ENCODE measurements at places on chromosomes 2 and 18. TPM values are rescaled to one million over a fixed set of nuclear protein-coding genes. Genes with fewer than 3 reads are reported as not detected.
A peak's percentile ranks its signal among the peaks of the same experiment; 100 is the strongest.

GRCh38 chr18:27447451-27447881 lies 262.4 kb upstream of the CHST9 start:
- no peak overlapping the region for H3K27ac ChIP-seq
- DNase-seq = no peak
- H3K36me3 ChIP-seq = no peaks in the 10 kb centered on the region
- no peak overlapping the region for H3K4me3 ChIP-seq
- no peaks in the 10 kb centered on the region for H3K27me3 ChIP-seq
- H3K4me1 ChIP-seq = no peaks in the 10 kb centered on the region

GRCh38 chr2:205161156-205161839 lies 521.0 kb upstream of the NRP2 start:
- no peaks in the 10 kb centered on the region for H3K27me3 ChIP-seq
- H3K27ac ChIP-seq = no peak overlapping the region
- no peaks in the 10 kb centered on the region for H3K4me1 ChIP-seq

Gene CHRNA1
- not detected for total RNA-seq

- DNase-seq = no peak
- peak overlapping the region; percentile 66 for H3K27ac ChIP-seq
- no peak overlapping the region for H3K4me3 ChIP-seq
- peaks cover 64% of the 10 kb centered on the region for H3K36me3 ChIP-seq
Observed at GRCh38 chr2:47039913-47040562, 115.1 kb downstream of the STPG4 start.

DNA sequence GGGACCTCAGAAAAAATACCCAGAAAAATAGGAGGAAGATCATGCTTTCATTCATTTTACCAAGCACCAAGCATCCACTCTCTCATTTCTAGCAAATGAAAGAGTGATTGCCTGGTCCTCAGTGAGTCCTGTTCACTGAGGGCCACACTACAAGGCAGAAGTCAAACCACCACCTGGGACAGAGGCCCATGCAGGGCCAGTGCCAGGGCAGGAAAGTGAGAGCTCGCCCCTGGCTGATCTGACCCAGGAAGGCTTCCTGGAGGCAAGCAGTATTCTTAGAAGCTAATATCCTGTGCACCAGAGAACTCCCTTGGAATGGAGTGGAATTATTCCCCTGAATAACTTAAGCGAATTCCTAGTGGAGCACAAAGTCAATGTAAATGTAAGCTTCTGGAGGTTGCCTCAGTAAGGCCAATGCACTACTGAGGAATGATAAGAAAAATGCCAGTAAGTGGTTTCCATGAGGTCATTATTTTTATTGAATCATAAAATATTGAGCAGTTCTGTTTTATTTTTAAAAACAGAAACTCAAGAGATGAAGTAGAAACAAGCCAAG lies 191.6 kb upstream of the ID2 start:
- H3K4me1 ChIP-seq = no peaks in the 10 kb centered on the region
- no peak overlapping the region for H3K27ac ChIP-seq
- H3K4me3 ChIP-seq = no peak overlapping the region
- no peaks in the 10 kb centered on the region for H3K36me3 ChIP-seq

Gene SLC38A11
- total RNA-seq = not detected

DNA sequence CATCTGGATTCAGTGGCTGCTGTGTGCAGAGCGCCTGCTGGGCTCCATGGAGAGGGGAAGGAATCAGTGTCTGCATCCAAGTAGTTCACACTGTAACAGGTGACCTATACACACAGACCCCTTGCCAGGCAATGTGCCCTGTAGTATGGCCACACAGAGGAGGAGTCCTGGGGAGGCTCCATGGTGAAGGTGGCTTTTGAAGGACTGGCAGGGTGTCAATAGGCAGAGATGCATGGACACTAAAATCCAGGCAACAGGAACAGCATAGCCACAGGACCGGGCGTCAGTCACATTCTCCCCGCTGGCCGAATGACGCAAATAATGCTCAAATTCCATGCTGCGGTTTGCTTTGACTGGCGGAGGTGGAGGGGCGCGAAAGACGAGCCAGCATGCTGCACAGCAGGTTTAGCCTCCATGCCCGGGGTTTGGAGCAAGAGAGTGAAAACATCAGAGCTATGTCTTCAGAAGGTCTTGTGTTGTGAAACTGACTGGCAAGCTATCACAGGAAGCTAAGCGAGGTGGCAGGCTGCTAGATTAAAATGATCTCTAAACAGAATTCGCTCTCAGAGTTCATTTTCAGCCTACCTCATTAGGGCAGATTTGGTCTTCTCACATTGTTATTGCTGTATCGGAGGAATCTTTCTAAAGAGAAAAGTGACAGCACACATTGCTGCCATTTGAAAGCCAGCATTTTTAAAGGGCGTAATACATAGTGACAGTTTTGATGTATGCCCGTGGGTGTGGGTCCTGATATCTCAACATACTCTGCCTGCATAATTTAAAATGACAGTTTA lies 1.2 kb upstream of the CHMP1B start:
- no peaks in the 10 kb centered on the region for H3K27me3 ChIP-seq
- H3K4me1 ChIP-seq = peaks cover 20% of the 10 kb centered on the region
- no peaks in the 10 kb centered on the region for H3K36me3 ChIP-seq

Gene GTF2A1L
- 1.1 TPM for total RNA-seq

GRCh38 chr18:36284671-36285295 lies 12.7 kb upstream of the FHOD3 start:
- H3K4me1 ChIP-seq = no peaks in the 10 kb centered on the region
- no peak overlapping the region for H3K4me3 ChIP-seq
- H3K27me3 ChIP-seq = peaks cover 3% of the 10 kb centered on the region
- no peak overlapping the region for H3K27ac ChIP-seq

Gene LYG1
- 0.88 TPM for total RNA-seq

Gene DNAH6
- 0.36 TPM for total RNA-seq

Gene INHBB
- total RNA-seq = under 0.01 TPM

Gene MAPK4
- total RNA-seq = not detected

Gene SLC16A14
- total RNA-seq = under 0.01 TPM

Gene POU3F3
- total RNA-seq = under 0.01 TPM

DNA sequence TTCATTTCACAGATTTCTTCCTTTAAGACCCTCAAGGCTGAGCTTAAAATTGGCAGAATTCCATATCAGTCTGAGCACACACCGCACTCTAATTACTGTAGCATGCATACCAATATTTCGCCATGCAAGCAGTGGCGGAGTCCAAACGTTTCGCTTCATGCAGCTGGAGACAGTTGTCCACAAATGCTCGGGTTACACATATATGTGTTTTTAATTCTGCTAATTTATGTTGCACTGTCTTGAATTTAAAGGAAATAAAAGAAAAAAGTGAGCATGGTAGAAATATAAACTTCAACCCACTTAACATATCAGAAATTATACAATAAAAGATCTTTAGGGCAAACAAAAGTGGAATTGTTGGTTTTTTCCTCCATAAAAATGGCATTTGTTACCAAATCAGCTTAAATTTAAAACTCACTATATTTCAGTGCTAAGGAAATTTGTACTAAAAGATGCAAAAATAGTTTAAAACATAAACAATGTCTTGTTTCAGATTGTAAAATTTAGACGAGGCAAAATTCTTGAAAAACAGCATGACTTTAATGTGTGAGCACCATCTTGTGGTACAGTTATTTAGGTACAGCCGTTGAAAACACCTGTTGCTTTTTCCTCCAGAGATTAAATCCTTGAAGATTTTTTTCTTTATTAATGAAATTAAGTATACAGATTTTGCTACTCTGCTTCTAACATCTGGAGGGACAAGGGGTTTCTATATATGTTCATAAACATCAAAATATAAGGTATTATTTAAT lies 24.1 kb upstream of the KANSL1L start:
- peaks cover 5% of the 10 kb centered on the region for H3K27me3 ChIP-seq
- peaks cover 2% of the 10 kb centered on the region for H3K4me1 ChIP-seq
- no peak overlapping the region for H3K27ac ChIP-seq
- H3K36me3 ChIP-seq = no peaks in the 10 kb centered on the region
- DNase-seq = no peak
- peak overlapping the region; percentile 41 for H3K4me3 ChIP-seq

Gene ABCG5
- total RNA-seq = not detected

DNA sequence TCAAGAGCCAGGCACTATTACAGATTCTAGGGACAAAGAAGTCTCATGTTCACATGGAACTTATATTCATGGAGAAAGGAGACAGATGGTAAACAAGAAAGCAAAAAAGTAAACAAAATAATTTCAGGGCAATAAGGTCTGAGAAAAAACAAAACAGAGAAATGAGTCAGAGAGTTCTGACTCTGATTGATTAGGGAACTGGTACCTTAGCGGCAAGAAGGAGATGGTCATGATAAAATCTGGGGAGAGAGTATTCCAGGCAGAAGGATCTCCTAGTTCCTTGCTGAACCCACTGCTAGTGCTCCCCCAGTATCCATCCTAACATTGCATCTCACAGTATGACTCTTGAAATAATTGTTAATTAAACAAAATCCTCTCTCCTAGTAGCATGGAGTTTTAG lies 161.8 kb upstream of the KLF7 start:
- no peak overlapping the region for H3K27ac ChIP-seq
- peaks cover 13% of the 10 kb centered on the region for H3K4me1 ChIP-seq
- no peaks in the 10 kb centered on the region for H3K27me3 ChIP-seq
- no peak for DNase-seq
- no peaks in the 10 kb centered on the region for H3K36me3 ChIP-seq

DNA sequence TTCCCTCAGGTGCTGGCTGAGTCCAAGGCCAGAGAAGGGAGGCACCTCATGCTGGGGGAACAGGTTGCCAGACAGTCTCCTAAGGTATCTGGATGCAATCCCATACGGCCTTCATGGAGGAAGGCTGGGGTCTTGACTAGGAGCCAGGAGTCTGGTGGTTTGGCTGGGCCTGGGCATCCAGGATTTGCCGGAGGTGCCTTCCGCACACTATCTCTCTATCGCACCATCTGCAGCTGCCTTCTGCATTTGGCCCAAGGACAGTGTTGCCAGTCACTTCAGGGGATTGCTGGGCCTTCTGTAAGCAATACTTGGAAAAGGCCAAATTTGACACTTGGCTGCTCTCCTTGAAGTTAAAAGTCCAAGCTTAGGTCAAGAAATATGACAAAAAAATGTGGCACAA lies 327.2 kb downstream of the EN1 start:
- H3K27me3 ChIP-seq = no peaks in the 10 kb centered on the region
- H3K4me3 ChIP-seq = no peak overlapping the region
- H3K36me3 ChIP-seq = no peaks in the 10 kb centered on the region
- no peaks in the 10 kb centered on the region for H3K4me1 ChIP-seq
- no peak for DNase-seq

- H3K4me1 ChIP-seq = peaks cover 9% of the 10 kb centered on the region
- H3K27ac ChIP-seq = no peak overlapping the region
- no peaks in the 10 kb centered on the region for H3K27me3 ChIP-seq
- H3K36me3 ChIP-seq = no peaks in the 10 kb centered on the region
- peak; percentile 88 for DNase-seq
Observed at GRCh38 chr2:143936848-143937722, 582.8 kb downstream of the ZEB2 start.

DNA sequence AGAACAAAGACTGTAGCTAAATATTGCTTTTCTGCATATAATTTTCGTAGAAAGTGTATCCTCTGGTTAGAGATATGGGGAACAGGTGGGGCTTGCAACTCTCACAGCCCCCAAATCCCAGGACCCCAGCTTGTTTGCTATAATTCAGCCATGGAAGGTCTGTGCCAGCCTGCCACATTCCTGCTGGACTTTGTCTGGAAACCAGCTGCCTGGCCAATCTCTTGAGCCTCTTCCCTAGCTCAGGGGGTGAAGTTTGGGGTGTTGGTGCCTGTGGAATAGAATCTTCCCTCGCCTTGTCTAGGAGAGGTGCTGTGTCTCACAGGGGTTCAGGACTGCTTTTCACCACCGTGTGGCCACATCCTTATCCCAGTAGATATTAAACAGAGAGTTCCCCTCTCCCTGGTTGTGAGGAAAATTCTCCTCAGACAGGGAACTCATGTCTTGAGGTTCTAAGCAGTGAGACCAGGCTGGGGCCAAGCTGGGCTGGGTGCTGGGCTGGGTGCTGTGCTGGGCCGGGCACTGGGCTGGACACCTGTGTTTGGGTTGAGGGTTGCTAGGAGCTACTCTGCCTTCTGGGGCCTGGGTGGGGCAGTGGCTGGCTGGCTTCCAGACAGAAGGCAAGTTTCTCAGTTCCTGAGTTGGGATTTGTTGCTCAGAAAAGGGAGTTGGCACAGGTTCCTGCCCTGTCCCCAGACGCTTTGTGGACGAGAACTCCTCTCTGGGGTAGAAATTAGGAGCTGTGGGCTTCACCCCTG lies 12.3 kb downstream of the TOGARAM2 start:
- H3K4me1 ChIP-seq = peaks cover 6% of the 10 kb centered on the region
- H3K27ac ChIP-seq = no peak overlapping the region
- peak; percentile 59 for DNase-seq
- no peaks in the 10 kb centered on the region for H3K27me3 ChIP-seq
- no peaks in the 10 kb centered on the region for H3K36me3 ChIP-seq

Gene EPG5
- 94.8 TPM for total RNA-seq

Gene LGALSL
- total RNA-seq = 3.6 TPM

GRCh38 chr2:118246726-118247125 lies 158.5 kb downstream of the INSIG2 start:
- H3K4me3 ChIP-seq = no peak overlapping the region
- H3K4me1 ChIP-seq = peaks cover 3% of the 10 kb centered on the region

- H3K27ac ChIP-seq = no peak overlapping the region
- H3K4me3 ChIP-seq = no peak overlapping the region
- no peaks in the 10 kb centered on the region for H3K27me3 ChIP-seq
- no peaks in the 10 kb centered on the region for H3K4me1 ChIP-seq
Observed at GRCh38 chr2:17182399-17182798, 335.8 kb downstream of the RAD51AP2 start.

GRCh38 chr2:38030635-38031355 lies 45.2 kb downstream of the CYP1B1 start:
- H3K4me3 ChIP-seq = no peak overlapping the region
- no peaks in the 10 kb centered on the region for H3K4me1 ChIP-seq
- no peak for DNase-seq
- H3K36me3 ChIP-seq = no peaks in the 10 kb centered on the region

GRCh38 chr18:25103468-25104155 lies 248.4 kb downstream of the ZNF521 start:
- H3K27ac ChIP-seq = no peak overlapping the region
- H3K4me3 ChIP-seq = no peak overlapping the region

DNA sequence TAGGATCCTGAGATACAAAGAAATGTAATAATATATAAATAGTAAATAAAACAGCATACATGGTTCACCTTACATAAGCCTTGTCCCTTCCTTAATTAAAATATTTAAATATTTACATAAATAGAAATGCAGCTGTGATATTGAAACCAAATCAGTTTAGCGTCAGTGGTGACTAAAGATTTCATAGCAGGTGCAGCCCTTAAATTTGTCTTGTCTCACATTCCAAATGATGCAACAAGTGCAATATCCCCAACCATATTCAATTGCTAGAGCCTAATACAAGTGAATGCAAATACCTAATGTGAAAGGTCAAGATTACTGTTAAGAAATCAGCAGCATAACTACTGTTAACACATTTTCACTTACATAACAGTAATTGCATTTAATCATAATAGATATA lies 539.5 kb downstream of the NYAP2 start:
- H3K4me3 ChIP-seq = no peak overlapping the region
- H3K27me3 ChIP-seq = no peaks in the 10 kb centered on the region
- no peak overlapping the region for H3K27ac ChIP-seq

Gene TFPI
- 123 TPM for total RNA-seq

Gene CD8A
- not detected for total RNA-seq

GRCh38 chr2:222423632-222424275 lies 589 bp upstream of the SGPP2 start:
- H3K36me3 ChIP-seq = no peaks in the 10 kb centered on the region
- no peaks in the 10 kb centered on the region for H3K4me1 ChIP-seq

Data from osteoblast (primary cell).